ENCODE measurements at places on chromosomes 13 and 19.
A peak's percentile ranks its signal among the peaks of the same experiment; 100 is the strongest.

GRCh38 chr13:21219036-21219381 is 42.6 kb downstream of the MRPL57 start:
- no peak for DNase-seq

GRCh38 chr19:7504684-7505083 is 11.2 kb upstream of the ZNF358 start:
- DNase-seq = no peak

DNA sequence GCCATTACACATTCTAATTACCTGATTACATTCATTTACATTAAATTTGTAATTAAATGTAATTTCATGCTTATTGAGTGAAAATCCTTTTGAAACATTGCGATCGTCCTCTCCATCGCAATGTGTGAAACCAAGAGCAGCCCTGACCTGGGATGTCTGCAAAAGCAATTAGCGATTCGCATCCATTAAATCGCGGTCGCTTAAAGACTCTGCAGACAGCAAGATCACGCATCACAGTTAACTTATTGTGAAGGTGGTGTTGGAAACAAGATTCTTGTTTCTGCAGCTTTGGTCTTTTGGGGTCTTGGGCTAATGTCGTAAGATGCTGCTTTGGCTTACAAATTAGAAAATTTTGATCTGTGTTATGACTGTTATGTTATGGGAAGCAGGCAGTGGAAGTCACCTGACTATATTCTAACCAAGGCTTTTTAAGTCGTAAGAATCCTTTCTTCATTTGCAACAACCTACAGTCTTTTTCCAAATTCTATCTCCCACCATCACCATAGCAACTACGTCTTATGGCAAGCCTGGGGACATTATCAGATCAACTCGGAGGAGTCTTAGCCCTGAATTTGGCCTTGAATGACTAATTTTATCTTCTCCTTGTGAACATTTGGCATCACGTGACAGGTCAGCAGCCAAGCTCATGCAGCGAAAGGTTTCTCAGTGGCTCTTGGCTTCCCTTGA is 142.8 kb upstream of the SOX1 start:
- DNase-seq = no peak

DNA sequence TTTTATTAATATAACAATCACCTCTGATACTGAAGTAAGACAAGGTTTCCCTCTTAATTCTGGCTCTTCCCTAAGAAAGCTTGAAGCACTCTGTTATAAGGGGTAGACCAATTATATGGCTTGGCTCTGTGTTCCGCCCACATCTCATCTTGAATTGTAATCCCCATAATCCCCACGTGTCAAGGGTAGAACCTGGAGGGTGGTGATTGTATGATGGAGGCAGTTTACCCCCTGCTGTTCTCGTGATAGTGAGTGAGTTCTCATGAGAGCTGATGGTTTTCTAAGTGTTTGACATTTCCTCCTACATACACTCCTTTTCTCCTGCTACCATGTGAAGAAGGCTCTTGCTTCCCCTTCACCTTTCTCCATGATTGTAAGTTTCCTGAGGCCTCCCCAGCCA is 363.8 kb upstream of the PCDH20 start:
- no peak for DNase-seq

DNA sequence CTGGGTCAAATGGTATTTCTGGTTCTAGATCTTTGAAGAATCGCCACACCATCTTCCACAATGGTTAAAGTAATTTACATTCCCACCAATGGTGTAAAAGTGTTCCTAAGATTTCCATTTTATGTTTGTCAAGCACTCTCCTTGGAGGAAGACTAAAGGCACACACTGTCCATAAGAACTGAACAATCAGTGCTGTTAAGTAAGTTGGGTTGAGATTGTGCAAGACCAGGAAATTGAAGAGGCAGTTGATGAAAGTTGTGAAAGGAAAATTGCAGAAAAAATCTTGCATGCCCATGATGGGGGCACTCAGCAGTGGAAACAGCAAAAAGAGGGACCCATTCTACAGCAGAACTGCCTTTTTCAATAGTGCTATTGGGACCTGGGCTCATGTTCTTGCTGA is 323.6 kb downstream of the DLEU7 start:
- peak; percentile 42 for DNase-seq

- DNase-seq = no peak
These were observed 4.0 kb upstream of the NFIC start for GRCh38 chr19:3362217-3362906.

All from suppressor macrophage treated with lipopolysaccharide for 4 hours (primary cell).